GM23338 (cell line): ENCODE measurements at places on chromosomes 11 and 22.
A peak's percentile ranks its signal among the peaks of the same experiment; 100 is the strongest.

GRCh38 chr11:125489166-125489565, 6.9 kb downstream of the FEZ1 start:
- DNase-seq, result no peak

DNA sequence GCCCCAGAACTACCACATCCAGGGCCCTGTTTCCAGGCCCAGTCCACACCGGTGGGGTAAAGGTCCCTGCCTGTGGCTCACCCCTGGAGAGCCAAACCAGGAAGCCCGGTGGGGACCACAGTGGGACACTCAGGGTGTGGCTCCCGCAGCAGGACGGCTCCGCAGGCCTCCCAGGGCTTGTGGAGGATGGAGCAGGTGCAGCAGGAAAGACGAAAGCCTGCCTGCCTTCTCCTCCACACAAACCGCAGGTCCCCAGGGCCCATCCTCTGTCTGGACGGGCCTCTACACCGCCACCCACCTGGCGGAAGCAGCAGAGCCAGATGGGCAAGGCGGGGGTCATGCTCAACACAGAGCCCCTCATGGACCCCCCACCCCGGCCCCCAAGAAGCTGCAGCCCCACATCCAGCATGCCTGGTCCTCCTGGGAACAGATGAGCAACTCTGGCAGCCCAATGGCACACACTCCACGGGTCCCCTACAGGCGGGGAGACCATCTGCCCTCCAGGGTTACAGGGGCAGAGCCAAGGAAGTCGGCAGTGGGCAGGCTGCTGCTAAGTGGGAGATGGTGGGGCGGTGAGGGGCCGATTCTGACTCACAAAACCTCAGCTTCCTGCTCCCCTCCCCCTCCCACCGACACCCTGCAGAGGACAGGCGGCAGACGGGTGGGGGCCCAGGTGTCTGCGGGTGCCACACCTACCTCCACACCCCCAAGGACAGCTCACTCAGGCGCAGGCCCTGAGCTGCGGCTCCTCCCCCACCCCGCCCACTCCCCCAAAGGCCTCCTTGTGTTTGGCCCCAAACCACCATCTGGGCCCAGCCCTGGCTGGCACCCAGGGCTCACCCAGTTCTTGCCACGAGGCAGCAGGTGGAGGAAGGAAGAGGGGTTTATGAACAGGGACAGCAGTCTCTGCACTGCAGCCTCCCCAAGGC, 5.2 kb downstream of the SBF1 start:
- DNase-seq, result peak; percentile 56

GRCh38 chr11:44611088-44611487, 45.6 kb downstream of the CD82 start:
- DNase-seq, result no peak

GRCh38 chr11:60848714-60849151, 6.8 kb downstream of the CCDC86 start:
- no peak for DNase-seq

DNA sequence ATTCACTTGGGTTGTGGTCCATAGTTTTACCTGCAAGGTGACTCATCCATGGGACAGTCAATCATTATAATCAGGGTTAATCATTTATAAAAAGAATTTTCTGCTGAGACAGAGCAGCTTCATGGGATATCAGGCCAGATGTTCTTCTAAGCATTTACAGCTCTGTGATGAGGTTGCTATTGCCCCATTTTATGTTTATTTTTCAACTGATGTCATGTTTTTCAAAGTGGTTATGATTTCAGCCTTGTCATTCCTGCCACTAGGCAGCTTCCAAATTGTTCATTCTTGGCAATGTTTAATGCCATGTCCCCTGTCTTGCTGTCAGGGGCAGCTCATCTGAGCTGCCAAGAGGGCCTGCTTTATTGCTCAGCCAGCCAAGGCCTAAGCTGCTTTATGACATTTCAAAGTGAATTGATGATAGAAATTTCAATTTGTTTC, 35.9 kb upstream of the ZBED5 start:
- DNase-seq, result no peak
